CD8-positive, alpha-beta memory T cell (primary cell): ENCODE measurements at places on chromosomes 7 and 10.

GRCh38 chr7:16051561-16052255 lies 365.2 kb upstream of the MEOX2 start:
- DNase-seq = no peak

GRCh38 chr7:127290801-127291361 lies 38.1 kb upstream of the GRM8 start:
- no peak for DNase-seq

- DNase-seq = no peak
Measured at GRCh38 chr10:72094574-72094973, 6.2 kb upstream of the SPOCK2 start.

GRCh38 chr7:70743531-70744325 lies 388.2 kb upstream of the GALNT17 start:
- no peak for DNase-seq

DNA sequence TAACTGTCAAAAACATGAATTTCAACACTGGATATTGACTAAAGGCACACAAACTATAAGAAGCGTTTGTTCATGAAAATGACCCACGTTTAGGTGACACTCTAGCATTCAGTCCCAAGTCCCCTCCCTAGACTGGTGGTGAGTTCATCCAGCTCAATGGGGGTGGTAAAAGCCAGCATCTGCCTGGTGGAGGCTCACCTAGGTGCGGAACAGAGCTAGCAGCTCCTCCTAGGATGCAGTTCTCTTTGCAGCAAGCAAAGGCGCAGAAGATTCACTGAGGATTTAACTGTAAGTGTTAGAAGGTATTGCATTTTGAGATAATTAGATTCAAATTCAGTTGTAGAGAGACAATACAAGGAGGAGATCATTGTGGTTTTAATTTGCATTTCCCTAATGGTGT lies 87.6 kb downstream of the VSTM2A start:
- no peak for DNase-seq

GRCh38 chr10:93680412-93681047 lies 21.9 kb downstream of the FRA10AC1 start:
- DNase-seq = no peak

- DNase-seq = no peak
Measured at GRCh38 chr10:88159127-88159829, 295.9 kb downstream of the PTEN start.

- DNase-seq = no peak
Measured at GRCh38 chr10:86291616-86292340, 74.8 kb downstream of the GRID1 start.

DNA sequence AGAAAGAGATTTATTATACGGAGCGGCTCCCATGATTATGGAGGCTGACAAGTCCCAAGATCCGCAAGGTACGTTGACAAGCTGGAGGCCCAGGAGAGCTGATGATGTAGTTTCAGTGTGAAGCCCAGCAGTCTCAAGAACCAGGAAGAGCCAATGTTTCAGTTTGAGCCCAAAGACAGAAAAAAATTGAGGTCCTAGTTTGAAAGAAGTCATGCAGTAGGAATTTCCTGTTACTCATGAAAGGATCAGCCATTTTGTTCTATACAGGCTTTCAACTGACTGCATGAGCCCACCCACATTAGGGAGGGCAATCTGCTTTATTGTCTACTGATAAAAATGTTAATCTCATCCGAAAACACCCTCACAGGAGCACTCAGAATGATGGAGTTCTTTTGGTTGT lies 51.5 kb downstream of the CCDC71L start:
- DNase-seq = no peak

DNA sequence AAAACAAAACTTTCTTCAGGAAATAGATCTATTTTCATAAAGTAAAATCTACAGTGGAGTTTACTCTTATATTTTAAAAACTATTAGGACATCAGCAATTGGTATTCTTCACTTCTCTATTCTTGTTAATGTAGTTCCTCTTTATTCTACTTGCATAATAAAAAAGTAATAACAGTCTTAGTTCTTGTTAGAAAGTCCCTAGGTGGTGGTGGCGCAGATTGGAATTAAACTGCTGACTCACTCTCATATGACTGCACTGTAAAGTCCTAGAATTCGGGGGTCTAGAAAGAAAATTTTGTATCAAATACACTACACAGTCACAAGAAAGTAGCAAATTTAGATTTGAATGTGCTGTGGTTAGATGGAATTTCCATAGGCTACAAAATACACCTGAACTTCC lies 44.6 kb upstream of the TES start:
- DNase-seq = no peak

GRCh38 chr7:80581486-80582260 lies 56.8 kb upstream of the CD36 start:
- no peak for DNase-seq

DNA sequence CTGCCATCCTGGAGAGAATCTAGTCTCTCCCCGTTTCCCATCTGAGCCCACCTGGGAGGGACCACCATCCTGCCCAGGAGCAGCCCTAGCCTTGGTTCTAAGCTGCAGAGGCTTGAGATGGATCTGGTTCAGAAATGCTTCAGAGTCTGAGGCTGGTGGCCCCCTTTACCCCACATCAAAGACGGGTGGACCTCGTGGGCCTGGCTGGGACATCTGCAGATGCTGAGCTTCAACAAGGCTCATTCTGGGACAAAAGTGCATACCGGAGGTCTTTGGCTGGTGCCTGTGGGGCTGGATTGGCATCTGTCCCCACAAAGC lies 4.9 kb upstream of the IRF5 start:
- no peak for DNase-seq

DNA sequence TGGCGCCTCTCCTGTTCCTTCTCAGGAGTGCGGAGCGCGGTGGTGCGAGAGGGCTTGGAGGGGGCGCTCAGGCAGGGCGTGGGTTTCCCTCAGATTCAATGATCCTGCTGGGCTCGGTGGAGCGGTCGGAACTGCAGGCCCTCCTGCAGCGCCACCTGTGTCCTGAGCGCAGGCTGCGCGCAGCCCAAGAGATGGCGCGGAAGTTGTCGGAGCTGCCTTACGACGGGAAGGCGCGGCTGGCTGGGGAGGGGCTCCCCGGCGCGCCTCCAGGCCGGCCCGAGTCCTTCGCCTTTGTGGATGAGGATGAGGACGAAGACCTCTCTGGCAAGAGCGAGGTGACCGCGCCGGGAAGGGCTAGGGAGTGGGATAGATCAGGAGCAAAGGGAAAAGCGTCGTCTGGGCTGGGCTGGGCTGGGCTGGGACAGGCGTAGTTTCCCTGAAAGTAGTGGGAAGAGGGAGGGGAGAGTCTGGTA lies 17.0 kb downstream of the FAM131B start:
- DNase-seq = peak; percentile 47

DNA sequence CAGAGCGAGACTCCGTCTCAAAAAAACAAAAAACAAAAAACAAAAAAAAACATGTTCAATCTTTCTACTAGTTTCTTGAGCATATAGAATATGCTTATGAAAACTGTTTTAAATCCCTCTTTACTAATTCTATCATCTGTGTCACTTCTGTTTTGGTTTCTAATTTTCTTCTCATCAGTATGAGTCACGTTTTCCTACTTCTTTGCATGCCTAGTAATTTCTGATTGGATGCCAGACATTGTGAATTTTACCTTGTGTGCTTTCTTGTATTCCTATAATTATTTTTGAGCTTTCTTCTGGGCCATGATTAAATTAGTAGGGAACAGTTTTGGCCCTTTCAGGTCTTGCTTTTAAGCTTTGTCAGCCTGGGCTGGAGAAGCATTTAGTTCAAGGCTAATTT lies 9.9 kb downstream of the MICU1 start:
- DNase-seq = no peak

DNA sequence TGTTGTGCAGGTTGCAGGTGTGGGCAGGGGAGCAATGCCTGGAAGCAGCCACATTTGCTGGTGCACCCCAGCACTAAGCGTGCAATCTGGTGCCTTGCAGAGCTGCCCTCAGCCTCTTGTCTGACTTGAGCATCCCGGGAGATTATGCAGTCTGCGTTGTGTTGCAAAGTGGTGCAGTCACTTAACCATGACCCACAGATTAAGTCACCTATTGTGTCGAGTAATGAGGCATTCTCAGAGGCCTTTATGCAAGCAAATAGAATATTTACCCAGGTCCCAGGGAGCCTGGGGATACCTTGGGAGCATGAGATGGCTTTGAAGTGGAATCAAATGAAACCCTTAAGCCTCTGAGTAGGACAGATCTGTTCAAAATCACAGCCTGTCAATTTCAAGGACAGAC lies 529.0 kb downstream of the TYW1 start:
- no peak for DNase-seq

DNA sequence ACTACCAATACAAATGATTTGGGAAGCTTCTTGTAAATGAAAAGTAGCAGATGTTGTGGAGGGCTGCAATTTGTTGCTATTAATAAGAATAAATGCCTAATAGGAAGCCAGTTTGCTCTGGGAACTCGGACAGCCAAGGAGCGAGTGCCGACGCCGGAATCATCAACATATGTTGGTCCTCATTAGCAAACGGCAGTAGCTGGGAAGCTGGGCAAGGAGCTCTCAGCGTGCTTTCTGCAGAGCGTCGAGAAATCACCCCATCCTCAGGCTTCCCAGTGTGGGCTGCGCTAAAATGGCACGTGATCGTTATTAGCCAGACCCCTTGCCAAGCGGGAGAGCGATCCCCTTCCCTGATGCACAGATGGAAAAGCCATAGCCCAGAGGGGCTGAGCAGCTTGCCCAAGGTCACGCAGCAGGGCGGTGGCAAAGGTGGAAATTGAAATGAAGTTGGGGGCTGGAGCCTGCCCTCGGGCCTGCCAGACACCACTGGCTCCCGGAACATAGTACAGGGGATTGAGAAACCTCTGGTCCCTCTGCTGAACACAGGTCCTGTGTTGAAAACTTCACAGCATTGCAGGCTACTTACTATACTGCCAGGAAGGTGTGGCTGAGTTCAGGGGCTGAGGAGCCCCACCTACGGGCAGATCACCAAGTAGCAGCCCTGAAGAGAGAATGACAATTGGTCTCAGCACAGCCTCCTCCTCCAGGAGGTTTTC lies 326.9 kb downstream of the PLXNA4 start:
- no peak for DNase-seq

DNA sequence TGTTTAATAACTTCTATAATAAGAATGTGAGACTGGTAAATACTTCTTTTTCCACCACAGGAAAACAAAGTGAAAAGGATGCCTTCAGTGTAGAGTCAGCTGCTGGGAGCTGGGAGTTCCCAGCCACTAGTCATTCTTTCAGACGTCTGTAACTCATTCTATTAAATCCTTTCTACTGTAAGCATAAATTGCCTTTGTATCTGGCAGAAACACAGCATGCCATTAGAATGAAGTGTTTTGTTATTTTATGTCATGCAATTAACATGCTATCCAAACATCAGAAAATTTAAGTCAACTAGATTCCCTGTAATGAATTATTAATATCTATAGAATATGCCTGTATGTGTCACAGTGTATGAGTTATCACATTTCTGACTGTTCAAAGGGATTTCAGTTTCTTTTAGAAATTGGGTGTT lies 14.3 kb downstream of the BPGM start:
- DNase-seq = no peak

- DNase-seq = no peak
Measured at GRCh38 chr7:4240520-4241303, 441.4 kb upstream of the FOXK1 start.

DNA sequence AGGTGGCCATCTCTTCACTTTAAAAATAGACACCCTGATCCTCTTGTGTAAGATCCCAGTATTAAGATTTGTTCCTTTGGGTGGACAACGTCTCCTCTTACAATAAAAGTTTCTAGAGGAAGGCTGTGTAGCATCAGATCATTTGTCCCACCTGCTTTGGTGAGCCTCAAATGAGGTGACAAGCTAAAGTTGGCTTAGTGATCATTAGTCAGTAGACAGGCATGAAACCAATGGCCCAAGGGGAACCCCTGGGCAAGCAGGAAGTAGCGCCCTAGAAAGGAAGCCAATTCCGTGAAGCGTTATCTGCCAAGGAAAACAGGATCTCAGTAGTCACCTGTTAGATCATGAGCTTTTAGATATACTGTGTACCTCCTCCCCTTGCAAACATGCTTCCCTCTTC lies 66.8 kb downstream of the PCGF5 start:
- DNase-seq = no peak

- no peak for DNase-seq
Measured at GRCh38 chr7:88306590-88307048, at the start of gene STEAP4. TSS of gene STEAP4 (minus strand) at chr7:88306894. CDS start at chr7:88284269, 22,625 bp downstream.

DNA sequence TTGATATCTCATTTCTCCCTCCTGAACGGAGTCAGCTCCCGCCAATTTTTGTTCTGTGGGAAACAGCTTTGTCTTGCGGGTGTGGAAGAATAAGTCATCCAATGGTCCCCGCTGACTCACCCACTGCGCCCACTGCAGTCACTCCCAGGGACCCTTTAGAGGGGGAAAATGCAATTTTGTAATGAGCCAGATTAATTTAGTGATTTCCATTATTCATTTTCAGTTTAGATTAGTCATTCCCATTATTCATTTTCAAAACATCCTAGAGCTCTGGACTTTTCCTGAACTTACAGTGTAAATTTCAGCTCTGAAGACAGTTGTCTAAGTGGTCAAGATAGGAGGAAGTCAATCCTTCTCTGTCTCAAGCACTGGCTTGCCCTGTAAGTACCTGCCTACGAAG lies 154.9 kb upstream of the TMEM72 start:
- DNase-seq = no peak

DNA sequence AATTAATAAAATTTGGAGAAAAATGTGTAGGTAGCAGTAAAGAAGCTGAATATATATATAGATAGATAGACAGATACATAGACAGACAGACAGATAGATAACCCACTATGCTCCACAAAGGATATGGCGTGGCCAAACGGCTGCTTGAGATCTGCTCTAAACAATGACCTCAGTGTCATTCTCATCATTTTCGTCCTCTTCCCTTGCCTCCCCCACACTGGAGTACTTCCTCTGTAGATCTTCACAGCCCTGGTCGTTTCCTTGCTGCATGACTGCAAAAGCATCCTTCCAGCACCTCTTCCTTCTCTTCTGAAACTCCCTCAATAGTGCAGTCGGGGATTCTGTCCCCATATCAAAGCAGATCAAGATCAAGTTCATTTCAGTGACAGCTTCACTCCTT lies 35.6 kb upstream of the ATP6V0A4 start:
- no peak for DNase-seq

DNA sequence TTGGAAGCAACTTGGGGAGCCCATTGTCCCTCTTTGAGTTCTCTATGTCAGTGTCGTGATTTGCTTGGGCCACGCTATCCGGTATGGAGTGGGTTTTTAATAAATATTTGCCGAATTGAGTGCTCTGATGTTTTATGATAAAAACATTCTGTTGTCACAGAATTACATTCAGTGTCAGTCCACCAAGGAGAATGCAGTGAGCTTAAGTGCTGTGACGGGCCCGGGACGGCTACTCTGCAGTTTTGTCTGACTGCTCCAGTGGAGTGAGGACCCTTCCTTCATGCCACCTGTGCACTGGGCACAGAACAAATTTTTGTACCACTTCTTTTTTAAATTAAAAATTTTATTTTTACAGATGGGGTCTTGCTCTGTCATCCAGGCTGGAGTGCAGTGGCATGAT lies 76.0 kb downstream of the CARD11 start:
- no peak for DNase-seq
